Psoas muscle (tissue), 8 donors: ENCODE measurements at places on chromosomes 12 and 14. TPM values are rescaled to one million over a fixed set of nuclear protein-coding genes. Genes with fewer than 3 reads are reported as not detected.

- no peak for DNase-seq
These were observed 193.0 kb downstream of the MON2 start for GRCh38 chr12:62659453-62660295.

DNA sequence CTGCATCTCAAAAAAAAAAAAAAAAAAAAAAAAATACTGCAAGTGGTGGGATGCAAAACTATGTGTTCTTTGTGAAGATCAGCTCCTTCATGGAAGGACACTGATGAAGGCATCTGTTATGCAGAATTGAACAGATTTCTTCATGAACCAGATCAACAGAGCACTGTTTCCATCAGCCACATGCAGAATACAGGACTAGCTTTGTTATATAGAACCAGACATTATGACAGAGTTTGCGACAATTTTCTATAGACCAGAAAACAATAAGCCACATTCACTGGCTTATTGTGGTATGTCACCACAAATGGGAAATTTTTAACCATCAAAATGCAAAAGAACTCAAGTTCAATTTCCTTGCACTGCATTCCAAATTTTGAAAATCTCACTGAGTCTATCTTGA is 34.7 kb downstream of the CIT start:
- no peak for DNase-seq

GRCh38 chr12:92208613-92209121 is 63.0 kb upstream of the BTG1 start:
- no peak for DNase-seq

The LGMN gene
- total RNA-seq, result 55.5 TPM

DNA sequence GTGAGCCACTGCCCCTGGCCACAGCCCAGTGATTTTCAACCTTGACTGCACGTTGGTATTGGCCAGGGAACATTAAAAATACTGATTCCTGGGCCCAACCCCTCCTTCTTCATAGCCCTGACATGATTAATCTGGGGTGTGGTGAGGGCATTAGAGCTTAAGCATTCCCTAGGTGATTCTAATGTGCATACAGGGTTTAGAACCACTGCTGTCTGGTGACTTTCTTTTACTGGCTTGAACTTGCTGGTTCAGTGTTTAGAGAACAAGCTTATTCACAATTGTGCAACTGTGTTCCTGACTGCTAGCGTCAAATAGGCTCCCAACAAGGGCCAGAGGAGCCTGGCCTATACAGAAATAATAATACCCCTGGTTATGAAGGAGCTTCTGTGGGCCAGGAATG is 488.8 kb upstream of the CCDC196 start:
- no peak for DNase-seq

The OVCH1 gene
- total RNA-seq, result 0.54 TPM

The TMEM119 gene
- 0.25 TPM for total RNA-seq

DNA sequence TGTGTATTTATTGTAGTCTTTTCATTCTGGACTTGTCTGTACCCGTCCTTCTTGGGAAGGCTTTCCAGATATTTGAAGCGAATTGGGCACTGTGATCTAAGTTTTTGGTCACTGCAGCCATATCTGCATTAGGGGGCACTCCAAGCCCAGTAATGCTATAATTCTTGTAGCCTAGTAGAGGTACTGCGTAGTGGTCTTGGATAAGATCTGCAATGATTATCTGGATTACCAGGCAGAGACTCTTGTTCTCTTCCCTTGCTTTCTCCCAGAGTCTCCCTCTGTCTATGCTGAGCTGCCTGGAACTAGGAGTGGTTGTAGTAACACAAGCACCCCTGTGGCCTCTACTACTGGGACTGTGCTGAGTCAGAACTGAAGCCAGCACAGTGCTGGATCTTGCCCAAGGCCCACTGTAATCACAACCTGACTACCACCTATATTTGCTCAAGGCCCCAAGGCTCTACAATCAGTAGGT is 30.0 kb downstream of the SLC38A2 start:
- no peak for DNase-seq

DNA sequence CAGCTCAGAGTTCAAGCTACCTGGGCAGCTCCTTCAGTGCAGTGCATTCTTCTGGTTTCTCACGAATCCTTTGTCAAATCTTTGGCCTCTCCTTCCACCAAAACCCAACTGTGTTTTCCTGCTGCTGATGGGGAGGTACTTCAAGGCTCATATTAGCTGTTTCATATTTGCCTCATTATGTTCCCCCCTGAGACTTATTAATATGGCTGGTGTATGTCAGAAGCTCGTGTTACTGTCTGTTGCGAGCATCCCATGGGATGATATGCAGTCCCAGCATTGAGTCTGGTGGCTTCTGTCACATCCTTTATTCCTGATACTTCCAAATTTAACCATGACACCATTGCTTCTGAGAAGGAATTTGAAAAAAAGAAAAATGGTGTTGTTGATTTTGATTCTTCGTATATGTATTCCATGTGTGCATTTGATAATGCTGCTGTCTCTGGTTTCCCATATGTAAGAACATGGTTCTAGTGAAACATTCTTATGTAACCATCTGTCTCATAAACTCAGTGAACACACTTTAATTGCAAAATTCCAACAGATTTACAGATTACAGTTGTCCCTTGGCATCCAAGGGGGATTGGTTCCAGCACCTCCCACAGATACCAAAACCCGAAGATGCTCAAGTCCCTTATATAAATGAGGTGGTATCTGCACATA is 149.1 kb downstream of the KICS2 start:
- DNase-seq, result no peak

The SIX6 gene
- total RNA-seq, result 0.28 TPM

GRCh38 chr12:10718279-10718821 is 4.8 kb downstream of the YBX3 start:
- DNase-seq, result no peak

DNA sequence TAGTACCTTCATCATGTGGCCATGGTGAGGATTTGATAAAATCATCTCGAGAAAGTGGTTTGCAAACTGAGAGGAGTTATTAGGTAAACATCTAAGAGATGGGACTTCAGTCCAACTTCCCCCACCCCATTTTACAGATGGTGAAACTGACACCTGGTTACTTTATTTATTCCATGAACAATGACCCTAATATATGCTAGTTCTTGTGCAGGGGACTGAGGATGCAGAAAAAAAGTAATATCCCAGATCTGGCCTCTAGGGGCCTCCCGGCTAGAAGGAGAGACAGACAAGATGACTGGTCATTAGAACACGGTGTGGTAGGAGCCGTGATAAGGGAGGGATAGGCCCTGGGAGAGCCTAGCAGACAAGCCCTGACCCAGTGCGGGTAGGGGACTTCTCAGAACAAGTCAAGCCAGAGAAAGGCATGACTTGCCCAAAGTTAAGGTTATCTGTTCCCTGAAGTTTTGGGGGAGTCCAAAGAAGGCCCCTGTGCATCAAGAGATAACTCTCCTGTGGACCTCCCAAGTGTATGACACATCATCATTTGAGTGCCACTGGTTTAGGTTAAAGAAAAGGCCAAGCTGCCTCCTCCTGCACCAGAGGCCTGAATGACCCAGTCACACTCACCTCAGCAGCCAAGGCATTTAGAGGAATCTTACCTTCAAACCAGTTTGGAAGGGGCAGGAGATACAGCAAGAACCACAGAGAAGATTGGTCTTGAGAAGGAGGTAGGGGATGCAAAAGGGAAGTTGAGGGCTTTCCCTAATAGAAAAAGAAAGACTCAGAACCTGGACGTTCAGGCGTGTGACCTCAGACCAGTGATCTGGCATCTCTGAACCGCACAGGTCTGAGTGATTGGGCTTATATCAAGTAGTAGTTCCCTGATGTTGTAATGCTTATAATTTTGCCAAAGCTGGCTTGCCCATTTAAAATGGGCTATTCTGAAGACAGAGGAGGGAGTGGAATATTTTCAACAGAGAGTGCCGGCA is 1.6 kb downstream of the CMKLR1 start:
- no peak for DNase-seq

DNA sequence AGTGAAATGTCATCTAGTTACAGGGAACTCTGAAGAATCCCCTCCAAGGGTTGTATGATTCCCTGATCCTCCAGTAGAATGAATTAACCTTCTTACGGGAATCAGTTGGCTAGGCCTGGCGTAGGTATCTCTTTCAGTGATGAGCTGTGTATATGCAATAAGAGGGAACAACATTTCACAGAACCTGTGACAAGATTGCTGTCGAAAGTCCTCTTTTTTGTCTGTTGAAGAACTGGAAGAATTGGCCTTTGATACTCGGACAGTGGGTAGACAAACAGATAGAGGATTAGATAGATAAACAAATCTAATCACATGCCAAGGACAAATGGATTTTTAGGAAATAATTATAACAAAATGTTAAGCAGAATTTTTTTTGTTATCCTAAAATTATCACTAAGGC is 184.6 kb downstream of the MDGA2 start:
- DNase-seq, result no peak

DNA sequence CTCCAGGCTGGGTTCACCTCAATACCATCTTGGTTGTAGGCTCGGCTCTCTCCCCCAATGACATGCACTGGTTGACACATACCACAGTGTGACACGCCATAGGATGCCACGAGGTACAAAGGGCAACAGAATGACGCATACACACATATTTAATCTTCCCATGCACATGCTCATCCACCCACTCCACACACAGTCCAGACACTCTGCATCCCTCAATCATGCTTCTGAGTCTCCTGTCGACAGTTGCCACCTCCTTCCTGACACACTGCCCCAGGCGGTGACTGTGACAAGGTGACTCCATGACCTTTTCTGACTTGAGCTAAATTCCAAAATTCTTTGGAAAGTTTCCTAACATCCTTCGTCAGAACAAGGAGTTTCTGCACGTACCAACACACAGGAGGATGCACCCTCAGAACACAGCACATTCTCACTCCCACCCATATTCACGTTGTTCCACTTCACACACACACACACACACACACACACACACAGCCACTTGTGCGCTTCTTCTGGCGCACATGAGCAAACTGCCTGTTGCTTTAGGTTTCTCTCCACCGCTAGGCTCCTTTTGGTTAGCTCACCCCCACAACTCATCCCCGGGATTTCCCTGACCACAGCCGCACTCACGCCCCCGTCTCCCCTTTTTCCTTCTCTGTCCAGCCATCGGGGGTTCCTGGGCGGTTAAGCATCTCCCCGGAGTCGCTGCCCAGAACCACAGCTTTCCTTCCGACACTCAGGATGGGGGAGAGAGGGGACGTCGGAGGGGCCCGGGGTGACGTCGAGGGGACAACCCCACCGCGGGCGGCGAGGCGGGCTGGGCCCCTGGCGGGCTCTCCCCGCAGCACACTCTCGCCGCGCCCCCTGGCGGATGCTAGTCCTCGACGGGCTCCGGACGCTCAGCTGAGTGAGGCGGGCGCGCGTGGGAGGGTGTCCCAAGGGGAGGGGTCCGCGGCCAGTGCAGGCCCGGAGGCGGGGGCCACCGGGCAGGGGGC is 536 bp upstream of the WNT1 start:
- peak; percentile 86 for DNase-seq

The FZD10 gene
- total RNA-seq, result 0.17 TPM

GRCh38 chr12:110126557-110126956 is 2.4 kb downstream of the IFT81 start:
- DNase-seq, result no peak

The ACOT6 gene
- not detected for total RNA-seq

DNA sequence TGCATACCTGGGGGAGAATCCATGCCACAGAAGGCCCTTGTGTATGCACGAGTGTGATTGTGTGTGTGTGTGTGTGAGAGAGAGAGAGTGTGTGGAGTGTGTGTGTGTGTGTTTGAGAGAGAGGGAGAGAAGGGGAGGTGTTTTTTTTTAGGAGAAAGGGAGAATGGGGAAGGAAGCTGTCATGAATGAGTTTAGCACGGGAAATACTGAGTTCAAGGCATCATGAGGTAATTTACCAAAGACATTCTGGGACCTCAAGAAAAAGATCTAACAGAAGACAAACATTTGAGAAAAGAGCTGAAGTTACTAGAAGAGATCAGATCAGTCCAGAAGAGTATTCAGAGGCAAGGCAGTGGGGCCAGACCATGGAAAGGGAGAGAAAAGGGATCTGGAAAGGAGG is 157.1 kb downstream of the TTC7B start:
- no peak for DNase-seq

The NKX2-1 gene
- not detected for total RNA-seq

DNA sequence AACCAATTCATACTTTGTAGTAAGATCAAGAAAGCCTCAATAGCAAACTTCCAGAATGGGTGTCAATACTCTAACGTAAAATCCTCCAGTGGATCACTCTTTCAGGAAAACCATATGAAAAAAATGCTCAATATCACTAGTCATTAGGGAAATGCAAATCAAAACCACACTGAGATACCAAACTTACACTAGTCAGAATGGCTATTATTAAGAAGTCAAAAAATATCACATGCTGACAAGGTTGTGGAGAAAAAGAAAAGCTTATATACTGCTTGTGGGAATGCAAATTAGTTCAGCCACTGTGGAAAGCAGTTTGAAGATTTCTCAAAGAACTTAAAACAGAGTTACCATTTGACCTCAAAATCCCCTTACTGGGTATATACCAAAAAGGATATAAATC is 49.5 kb upstream of the ATXN7L3B start:
- no peak for DNase-seq

The OR10AD1 gene
- not detected for total RNA-seq

DNA sequence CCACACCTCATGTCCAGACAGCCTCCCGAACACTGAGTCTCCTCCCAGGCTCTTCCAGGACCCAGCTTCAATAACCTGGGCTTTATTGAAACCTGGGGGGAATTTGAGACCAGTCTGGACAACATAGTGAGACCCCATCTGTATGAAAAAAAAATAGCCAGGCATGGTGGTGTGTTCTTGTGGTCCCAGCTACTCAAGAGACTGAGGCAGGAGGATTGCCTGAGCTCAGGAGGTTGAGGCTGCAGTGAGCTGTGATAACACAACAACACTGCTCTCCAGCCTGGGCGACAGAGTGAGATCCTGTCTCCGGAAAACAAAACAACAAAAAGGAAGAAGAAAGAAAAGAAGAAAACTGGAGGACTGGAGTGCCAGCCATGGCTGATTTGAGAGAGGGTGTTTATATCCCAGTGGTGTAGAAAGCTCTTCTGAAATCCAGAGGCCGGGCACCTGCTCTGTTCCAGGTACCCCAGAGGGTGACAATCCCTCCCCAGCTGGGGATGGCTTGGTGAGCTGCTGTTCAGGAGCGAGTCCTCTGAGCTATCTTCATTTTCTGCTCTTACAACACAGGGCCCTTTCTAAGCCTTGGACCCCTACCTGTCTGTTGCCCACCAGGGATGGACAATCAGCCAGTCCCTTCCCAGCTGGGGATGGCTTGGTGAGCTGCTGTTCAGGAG is 6.0 kb upstream of the PGF start:
- DNase-seq, result no peak

- DNase-seq, result no peak
These were observed 1.4 kb downstream of the GNS start for GRCh38 chr12:64757771-64758170.

DNA sequence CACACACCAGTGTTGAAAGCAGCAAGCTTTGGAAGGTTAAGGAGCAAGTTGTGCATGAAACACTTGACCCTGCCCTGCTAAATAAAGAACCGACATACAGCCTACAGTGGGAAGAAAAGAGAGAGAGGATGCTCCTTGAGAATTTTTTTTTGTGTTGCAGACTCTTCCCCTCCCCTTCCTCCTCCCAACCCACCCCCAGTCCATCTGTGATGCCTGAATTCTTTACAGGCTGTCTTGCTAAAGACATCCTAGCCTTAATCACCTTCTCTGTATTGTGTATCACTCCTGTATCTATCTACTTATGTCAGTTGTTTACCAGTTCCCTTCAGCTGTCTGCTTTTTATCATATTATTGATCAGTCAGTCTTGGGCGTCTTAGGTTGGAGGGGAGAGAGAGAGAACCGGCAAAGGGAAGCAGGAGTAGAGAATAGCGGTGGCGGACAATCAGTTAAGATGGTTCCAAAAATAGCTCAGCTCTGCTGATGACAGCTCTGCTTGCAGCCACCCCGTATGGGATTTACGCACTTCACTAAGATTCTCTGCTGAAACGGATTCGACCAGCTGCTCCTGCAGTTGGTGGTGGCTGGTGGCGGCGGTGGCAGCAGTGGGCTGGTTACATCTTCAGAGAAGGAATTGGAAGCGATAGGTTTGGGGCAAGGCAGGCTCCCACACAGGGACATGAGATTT is 664.7 kb downstream of the NRXN3 start:
- DNase-seq, result no peak
